ENCODE measurements at places on chromosomes 11 and 22.

DNA sequence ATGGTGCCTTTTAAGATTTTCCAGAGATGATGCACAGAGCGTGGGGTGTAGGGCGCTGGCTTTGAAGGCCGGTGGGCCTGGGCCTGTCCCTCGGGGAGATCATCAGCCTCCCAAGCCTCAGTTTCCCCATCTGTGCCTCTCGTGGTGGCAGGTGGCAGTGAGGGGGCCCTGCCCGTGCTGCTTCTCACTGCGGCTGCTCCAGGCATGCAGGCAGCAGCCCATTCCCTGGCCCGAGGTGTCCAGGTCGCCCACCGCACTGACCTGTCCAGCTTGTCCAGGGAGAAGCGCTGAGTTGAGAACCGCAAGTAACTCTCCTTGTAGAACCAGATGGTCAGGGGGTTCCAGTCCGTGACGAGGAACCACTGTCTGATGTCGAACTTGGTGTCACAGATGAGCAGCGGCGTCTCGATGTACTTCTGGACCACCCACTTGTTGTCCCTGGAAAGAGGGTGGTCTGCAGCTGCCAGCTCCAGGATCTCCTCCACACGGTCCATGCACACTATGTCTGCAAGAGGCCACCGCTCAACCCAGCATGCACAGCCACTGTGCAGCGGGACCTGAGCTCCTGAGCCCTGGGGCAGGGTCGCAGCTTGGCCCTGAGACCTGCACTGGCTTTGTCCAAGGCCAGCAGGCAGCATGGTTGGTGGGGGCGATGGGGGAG lies 20.5 kb upstream of the IL17REL start:
- DNase-seq, result no peak

DNA sequence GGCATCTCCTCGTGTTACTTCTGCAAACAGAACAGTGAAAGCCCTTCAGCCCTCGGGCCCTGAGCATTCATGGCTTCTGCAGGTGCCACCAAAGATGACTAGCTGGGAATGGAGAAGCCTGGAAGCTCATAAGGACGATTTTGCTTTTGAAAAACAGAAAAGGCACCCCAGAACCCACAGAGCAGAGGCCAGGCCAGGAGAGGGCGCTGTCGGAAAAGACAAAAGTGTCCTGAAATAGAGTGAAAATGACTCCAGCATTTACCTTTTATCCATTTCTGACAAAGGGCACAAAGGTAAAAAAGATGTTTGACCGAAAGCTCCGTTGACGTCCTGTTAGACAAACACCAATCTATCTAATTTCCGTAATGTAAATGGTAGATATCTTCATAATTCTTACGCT lies 37.6 kb downstream of the ZNF195 start:
- peak; percentile 93 for DNase-seq

DNA sequence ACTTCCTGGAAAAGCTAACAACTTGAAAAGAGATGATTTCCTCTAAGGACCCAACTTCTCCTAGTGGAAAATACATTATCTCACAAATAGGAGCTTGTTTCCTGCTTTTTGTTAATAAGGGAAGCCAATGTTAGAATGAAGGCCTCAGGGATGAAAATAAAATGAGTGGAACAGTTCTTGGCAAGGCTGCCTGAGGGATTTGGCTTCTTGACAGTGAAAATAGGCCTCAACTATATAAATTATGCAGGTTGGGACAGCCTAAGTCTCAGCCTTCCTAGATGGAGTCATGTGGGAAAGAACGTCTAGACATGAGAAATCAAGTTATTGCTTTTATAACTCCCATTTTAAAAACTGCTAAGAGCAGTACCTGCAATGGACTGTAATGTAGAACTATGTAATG lies 92.8 kb upstream of the FIBIN start:
- no peak for DNase-seq

DNA sequence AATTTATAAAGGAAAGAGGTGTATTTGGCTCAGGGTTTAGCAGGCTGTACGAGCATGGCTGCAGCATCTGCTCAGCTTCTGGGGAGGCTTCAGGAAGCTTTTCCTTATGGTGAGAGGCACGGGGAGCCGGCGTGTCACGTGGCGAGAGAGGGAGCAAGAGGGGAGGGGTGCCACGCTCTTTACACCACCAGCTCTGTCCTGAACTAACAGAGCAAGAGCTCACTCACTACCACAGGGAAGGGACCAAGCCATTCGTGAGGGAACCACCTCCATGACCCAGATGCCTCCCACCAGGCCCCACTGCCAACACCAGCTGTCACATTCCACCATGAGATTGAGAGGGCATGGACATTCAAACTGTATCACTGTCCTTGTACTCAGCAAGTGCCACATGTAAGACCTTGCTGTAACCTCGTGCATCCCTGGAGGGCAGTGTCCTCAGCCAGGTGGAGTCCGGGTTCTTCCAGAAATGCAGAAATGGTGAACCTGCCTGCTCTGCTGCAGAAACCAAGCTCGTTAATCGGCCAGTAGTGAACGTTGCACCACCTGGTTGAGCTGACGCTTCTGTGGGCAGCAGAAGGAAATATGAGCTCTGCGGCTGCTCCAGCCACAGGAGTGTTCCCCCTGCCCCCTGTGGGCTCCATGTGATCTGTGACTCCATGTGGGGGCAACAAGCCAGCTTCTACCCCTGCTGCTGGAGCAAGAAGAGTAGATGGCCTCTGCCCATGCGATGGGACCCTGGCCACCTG lies 368.6 kb downstream of the TBC1D22A start:
- DNase-seq, result no peak

DNA sequence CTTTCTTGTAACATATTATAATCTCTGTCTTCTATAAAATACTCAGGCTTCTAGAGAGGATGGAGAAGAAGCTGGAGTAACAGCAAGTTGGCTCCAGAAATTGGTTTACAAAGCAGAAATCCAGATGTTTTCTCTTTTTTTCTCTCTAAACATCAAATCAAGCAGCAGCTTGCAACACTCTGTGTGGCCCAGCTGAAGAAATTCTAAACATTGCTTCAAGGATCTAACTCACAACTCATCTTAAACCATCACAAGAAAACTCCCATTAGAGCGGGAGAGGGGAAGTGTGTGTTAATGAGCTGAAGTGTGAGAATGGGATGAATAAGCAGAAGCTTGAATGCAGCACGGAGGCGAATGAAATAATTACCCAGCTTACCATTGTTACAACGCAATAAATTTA lies 146.5 kb downstream of the OPCML start:
- no peak for DNase-seq

- DNase-seq, result peak; percentile 94
Observed at GRCh38 chr22:18057568-18058209, 20.1 kb upstream of the PEX26 start.

GRCh38 chr11:27722953-27723344 lies 22.7 kb upstream of the BDNF start:
- DNase-seq, result no peak

DNA sequence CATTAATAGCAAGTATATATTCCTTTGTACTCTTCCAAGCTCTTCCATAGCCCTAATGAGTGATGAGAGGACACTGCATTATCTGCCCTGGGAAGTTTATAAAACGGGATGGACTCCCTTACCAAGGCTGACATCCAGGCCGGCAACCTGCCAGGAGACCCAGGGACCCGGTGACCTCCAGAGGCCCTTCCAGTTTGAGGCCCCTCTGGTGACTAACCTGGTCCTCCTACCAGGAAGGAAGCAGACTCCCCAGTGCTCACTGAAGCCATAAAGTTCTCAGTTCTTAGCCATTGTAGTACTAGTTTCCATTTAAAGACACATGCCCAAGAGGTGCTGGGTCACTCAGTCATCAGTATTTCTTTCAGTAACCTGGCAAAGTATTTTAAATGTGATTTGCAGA lies 345.4 kb downstream of the TENM4 start:
- DNase-seq, result no peak

- DNase-seq, result peak; percentile 71
Observed at GRCh38 chr11:116454020-116454645, 318.7 kb downstream of the BUD13 start.

- DNase-seq, result peak; percentile 84
Observed at GRCh38 chr11:69918938-69919650, 99.9 kb upstream of the FGF3 start.

DNA sequence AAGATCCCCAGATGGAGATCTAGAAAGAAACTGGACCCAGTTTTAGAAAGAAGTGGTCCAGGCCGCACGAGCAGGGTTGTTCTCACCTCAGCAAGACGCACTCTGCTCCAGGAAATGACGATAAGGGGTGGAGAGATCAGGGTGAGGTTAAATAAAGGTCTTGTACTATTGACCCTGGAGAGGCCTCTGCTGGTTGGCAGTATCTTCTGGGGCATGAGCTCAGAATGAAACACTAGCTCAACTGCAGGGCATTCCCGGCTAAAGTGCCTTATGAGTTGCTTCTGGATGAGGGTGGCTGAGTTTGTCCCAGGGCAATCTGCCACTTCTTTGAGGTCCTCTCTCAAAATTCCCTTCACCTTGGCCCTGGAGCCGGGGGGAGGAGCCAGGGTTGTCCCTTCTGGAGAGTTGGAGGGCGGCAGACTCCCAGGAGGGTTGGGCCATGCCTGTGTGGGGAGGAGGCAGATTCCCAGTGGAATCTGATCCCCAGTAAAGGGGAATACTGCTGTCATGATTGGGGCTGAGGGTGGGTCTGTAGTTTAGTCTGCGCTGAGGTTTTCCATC lies 10.9 kb downstream of the USP2 start:
- peak; percentile 61 for DNase-seq

DNA sequence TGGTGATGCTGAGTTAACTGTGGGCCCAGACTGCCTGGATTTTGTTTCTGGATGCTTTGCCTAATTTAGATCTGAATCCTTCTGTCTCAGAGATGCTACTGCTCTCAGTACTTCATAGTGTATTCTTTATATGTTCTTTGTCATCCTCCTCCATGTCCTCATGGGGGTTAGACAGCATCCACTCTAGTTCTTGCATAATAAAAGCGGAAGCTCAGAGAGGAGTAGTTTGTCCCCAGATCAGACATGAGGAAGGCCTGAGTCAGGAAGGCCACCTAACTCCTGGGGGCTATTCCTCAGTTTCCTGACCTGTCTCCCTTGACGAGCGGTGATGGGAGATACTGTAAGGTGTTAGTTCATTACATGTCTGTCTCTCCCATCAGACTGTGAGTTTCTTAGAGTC lies 90.2 kb downstream of the SCN3B start:
- no peak for DNase-seq

DNA sequence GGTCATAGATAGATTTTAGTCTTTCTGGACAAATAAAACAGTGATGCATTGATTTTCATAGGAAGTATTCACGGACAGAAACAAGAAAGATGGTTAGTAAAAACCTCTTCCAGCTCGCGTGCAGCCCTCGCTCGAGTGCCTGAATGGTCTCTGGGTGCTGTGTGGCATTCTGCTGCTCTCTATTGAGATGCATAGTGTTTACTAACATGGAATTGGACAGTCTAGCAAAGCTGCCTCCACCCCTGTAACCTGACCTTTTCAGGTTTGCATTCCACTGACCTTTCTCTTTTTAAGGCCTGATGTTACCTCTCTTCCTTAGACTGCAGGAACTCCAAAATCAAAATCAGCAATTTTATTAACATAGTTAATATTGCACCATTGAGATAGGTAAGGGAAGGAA lies 643.4 kb downstream of the JRKL start:
- DNase-seq, result no peak

DNA sequence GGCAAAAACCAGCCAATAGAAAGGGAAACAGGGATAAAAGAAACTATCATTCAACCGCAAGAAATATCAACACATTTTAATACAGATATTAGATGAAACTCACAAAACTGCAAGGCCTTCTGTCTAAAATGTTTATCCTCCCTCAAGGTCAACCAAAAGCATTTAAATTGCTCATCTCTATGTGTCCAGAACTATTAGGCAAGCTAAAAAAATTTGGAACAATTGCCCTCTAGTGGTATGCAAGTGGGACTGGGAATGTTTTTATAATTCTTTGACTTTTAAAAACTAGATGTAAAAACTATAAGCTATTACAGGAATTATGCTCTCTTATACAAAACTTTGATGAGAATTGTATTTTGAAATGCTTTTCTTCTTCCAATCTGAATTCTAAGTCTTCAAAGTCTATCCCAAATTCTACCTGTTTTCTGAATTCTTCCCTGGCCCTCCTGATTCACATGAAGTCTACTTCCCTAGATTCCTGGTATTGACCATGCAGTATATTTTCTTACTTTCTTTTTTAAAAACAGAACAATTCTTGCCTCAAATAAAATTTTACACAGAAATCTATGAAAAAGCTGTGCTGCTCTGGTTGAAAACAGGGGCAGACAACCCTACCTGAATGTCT lies 4.9 kb downstream of the CWC15 start:
- DNase-seq, result peak; percentile 68

All from Karpas-422 (cell line).